Activated naive CD4-positive, alpha-beta T cell (primary cell): ENCODE measurements at places on chromosomes 2 and 18.

DNA sequence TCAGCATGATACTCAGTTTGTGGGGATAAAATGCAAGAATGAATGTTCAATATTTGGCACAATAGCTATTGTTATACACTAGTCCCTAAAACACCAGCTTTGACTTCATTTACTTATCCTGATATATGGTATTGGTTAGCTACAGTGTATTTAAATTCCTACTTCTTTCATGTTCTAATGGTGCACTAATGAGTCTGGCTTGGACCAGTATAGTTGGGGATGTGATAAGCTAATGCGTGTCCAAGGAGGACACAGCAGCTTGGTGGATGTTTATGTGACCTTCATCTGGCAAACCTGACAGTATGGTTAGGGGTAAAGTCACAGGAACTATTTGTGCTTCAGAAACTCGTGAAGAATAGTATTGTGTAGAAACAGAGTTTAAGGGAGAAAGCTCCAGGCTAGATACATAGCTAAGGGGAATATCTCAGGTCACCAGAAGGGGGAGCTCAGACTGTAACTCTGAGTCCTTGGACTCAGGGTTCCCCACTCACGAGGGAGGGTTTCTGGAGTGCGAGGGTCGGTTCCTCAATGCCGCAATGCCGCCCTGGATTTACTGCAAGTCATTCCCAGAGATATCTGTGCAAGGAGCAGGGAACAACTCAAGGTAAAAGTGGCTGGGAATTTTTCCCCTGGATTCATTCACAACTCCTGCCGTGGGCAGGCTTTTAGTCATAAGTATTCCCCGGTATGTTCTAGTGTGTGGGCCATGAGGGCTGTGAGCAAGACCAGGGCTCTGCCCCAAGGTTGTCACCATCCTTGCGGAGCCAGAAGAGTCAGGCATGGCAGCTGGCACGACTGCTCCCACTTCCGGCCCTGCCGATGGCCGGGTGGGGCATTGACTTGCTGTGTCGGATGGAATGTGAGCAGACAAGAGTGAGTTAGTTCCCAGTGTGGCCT lies 14.5 kb downstream of the IL1R2 start:
- DNase-seq, result no peak

GRCh38 chr2:231615058-231615671 lies 22.5 kb downstream of the TEX44 start:
- DNase-seq, result no peak

- no peak for DNase-seq
These were observed 91.7 kb downstream of the GCA start for GRCh38 chr2:162435676-162436075.

DNA sequence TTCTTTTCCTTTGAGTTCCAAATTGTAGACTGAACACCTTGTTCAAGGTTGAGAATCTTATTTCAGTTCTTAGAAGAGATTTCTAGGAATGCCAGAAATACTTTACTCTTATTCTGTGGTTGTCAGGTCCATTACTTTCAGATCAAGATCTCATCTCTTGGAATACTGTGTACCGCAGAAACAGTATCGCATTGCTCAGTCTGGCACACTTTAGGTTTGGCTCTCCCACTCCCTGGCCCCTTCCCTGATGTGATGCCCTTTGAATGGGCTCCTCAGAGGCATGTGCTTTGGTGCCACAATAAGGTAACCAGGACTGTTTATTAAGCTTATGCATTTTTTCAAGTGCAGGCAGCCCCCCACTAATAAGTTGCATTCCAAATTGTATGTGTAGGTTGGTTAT lies 244.7 kb upstream of the FOSL2 start:
- no peak for DNase-seq

- DNase-seq, result no peak
These were observed 162.7 kb upstream of the NRXN1 start for GRCh38 chr2:51194656-51195055.

DNA sequence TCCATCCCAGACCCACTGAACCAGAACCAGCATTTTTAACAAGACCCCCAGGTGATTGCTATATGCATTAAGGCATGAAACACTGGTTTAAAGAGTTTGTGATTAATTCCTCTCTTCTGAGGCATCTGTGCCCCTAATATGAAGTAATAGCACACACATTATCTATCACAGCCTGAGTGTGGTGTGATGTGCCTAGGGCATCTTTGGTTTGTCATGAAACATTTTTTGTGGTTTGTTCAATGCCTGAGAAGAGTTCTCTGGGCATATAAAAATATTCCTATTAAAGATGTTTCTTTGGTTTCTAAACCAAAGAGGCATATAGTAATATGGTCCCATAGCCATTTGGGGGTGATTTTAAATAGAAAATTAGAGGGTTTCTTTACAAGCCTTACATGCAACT lies 221.7 kb upstream of the SPOPL start:
- no peak for DNase-seq

DNA sequence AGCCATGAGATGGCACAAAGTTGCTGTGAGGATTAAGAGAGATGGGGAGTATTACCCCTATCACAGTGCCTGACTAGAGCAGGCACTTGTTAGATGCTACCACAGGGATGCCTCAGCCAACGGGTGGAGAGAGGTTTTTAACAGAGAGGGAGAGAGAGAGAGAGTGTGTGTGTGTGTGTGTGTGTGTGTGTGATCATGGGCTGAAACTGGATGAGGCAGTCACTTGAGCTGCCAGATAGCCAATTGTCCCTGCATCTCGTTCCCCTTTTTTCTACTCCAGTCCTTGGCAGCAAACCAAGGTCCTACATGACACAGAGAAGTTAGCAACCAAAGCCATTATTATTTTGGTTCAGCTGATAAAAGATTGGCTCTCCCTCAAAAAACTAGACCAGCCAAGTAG lies 3.0 kb downstream of the CD8A start:
- DNase-seq, result no peak

DNA sequence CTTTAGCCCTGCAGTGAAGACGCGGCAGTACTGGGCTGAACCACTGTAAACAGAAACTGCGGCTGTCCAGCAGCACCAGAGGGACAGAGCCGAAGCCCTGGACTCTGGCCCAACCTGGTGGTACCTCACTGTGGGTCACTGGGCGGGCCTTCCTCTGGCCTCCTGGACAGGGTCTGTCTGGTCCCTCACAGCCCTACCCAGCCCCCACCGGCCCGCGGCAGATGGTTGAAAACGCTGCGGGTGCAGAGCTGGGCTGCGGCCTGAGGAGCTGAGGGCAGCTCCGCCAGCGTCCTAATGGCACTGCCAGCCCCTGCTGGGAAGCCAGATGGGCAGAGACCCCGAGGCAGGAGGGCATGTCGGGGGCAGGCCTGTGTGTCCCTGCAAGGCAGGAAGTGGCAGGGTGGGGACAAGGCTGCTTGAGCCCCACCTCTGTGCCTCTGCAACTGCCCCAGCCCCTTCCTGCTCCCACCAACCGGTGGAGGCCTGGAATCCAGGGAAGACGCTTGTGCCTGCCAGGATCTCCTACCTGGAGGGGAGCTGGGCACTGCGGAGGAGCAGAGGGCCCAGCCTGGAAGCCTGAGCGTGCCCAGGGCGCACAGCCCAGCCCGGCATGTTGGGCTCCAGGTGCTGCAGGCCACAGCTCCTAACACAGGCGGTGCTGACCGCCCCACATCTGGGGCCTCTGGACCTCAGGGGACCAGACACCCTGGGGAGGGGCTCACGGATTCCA lies 36.3 kb downstream of the HS6ST1 start:
- DNase-seq, result no peak

GRCh38 chr2:84708442-84708841 lies 172.4 kb downstream of the TRABD2A start:
- DNase-seq, result no peak

GRCh38 chr2:26401739-26402541 lies at the start of gene DRC1:
Gene DRC1 (plus strand): TSS chr2:26401920. CDS start chr2:26401990, 70 bp downstream.
- DNase-seq, result no peak

DNA sequence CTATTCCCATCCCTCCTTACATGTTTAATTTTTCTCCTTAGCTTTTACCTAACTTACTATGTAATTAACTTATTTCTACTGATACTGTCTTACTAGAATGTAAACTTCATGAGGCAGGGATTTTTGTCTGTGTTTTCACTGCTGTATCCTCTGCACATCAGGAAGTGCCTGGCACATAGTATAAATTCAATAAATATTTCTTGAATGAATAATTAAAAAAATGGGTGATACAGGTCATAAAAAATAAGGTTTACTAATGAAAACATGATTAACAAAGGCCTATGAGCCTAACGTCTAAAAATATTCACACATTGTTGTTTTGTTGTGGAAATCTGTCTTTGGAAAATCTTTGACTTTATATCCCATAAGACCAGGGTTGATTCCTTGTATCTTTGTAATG lies 4.5 kb downstream of the RBKS start:
- DNase-seq, result no peak

- DNase-seq, result no peak
These were observed 110.7 kb upstream of the PTPRM start for GRCh38 chr18:7456376-7456775.

GRCh38 chr2:154375579-154375931 lies 322.9 kb upstream of the KCNJ3 start:
- DNase-seq, result no peak

DNA sequence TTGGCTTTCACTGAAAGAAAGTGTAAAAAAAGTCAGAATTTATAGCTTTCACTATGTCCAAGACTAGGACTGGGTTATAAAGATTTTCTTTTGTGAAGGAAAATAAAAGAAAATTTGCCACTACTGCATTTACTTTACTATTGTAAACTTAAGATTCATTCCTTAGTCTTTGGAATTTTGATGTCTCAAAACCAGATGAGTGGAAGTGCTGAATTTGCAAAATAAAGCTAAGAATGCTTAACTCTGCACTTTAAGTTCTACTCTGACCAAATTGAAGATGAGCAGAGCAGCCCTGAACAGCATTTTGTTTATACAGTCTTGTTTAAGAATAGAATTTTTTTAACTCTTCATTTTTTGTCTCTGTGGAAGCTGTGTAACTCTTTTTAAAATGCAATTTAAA lies 102.4 kb downstream of the ICA1L start:
- no peak for DNase-seq

DNA sequence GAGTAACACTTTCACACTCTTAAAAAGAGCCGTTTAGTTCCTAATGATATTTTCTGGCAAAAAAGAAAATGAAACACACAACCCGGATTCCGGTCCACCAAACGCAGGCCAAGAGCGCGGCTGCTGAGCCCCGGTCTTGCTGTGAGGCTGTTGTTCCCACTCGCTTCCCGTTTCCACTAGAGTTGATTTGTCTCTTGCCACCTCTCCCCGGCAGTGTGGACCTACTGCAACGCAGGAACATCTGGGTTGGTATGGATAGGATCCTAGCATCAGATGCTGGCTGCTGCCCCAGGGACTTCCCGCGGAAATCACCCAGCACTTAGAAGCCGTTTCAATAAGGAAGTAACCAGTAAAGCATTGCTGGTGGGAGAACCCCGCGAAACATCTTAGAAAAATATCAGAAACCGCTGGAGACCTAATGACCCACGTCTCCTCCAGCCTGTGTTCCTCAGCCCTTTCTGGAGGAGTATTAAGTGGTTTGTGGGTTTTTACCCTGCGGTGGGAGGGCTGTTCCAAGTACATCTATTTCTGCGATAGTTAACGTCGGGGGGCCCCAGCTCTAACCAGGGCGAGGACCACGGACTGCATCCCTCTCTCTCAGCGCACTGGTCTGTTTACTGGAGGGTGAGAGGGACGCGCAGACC lies 939 bp downstream of the DOCK10 start:
- peak; percentile 51 for DNase-seq

DNA sequence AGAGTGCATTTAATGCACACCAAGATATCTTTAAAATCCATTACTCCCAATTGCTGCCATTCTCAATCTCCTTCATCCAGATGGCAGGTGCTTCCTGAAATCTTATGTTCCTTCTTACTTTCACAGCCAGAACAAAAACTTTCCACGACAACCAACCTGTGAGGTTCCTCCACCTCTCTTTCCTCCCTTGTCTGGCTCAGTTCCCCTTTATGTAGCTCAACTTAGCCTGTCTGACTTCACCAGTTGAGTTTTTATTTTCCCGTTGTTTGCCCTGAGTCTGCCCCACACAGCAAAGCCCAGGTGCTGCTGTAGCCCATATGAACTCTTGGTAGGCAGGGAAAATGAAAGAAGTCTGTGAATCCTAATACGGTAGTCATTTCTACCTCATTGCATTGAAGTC lies 112.5 kb downstream of the MREG start:
- no peak for DNase-seq

DNA sequence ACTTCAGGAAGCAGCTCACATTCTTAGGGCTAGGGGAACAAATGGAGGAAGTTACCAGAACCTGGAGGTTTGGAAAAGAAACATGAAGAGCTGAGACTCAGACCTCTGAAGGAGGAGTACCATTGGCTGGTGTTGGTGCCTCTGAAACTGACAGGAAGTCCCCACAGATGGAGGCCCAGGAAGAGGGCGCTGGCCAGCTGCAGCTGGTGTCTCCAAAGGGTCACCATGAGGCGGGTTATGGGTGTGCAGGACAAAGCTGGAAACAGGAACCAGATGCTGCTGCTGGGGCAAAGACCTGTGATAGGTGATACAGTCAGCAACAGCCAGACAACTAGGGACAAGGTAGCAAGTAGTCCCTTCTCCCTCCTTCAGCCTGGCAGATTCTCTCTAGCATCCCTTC lies 136.5 kb upstream of the SERPINE2 start:
- DNase-seq, result no peak

GRCh38 chr18:55486936-55487335 lies 101.1 kb downstream of the TCF4 start:
- DNase-seq, result no peak

DNA sequence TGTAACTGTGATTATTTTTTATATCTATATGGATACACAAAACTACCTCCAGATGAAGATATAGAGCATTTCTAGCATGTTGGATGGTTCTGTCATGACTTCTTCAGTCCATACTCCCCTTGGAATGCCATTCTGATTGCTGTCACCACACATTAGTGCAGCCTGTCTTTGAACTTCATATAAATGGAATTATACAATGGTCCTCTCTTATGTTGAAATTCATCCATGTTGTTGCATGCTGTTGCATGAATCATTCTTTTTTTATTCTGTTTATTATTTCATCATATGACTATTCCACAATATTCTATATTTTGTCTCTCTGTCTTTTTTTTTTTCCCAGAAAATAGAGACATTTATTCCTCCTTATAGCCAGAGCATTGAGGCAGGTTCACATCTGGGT lies 74.1 kb downstream of the OSBPL6 start:
- DNase-seq, result no peak

DNA sequence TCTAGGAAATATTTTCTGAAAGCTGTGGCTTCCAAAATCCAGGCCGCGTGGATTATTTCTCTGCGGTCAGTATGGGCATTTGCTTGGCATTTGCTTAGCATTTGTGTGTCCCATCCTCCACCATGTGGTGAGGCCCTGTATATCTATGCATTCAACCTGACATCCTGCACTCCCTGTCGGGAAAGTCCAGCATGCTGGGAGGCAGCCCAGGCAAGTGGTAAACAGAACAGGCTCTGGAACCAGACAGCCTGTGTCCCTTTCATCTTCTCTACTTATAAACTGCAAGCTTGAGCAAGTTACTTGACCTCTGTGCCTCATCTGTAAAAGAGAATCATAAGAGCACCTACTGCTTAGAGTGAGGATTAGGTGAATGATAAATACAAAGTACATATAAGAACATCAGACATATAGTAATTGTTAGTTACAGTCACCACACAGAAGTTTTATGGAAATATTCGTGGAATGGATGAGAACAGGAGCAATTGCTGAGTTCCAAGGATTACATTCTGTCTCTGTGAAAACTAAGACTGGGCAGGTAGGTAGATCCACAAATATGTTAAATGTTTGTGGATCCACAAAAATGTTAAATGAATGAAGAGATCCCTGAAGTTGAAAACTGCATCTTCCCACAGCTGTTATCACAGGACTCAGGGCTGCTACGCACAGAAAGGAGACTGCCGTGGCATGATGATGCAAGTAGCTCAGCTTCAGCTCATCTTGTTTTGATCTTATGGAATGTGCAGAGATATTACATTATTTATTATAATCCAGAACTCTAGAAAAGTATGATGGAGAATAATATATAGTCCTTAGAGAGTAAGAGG lies 317.0 kb upstream of the MMADHC start:
- no peak for DNase-seq
